ENCODE measurements at places on chromosomes 1 and 21.

- DNase-seq: no peak
These were observed 56.4 kb downstream of the CHIA start for GRCh38 chr1:111347026-111347425.

GRCh38 chr1:221344693-221345092, 397.2 kb downstream of the DUSP10 start:
- DNase-seq: no peak

DNA sequence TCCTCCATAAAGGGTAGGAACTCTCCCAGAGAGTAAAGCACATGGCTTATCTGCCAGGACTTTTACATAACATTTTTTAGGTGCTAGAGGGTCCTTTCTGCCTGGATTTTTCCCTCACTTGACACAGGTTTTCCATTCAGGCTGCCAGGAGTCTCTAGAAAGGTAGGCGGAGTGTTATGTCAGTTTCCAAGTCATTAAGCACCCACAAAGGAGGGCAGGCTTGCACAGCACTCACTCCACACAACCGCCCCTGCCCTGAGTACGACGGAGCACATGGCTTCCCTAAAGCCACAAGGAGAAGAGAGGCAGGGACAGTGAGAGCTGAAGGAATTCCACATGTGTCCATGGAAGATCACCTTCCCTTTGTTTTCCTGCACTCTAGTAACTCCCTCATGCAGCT, 55.7 kb downstream of the CAPZB start:
- DNase-seq: no peak

GRCh38 chr21:36747041-36747814, 48.3 kb downstream of the SIM2 start:
- no peak for DNase-seq

- no peak for DNase-seq
These were observed 209.8 kb downstream of the MATN1 start for GRCh38 chr1:30513396-30514136.

- DNase-seq: no peak
These were observed 188.2 kb downstream of the GRIK1 start for GRCh38 chr21:29751473-29752185.

- no peak for DNase-seq
These were observed 11.6 kb downstream of the DSTYK start for GRCh38 chr1:205199931-205200299.

DNA sequence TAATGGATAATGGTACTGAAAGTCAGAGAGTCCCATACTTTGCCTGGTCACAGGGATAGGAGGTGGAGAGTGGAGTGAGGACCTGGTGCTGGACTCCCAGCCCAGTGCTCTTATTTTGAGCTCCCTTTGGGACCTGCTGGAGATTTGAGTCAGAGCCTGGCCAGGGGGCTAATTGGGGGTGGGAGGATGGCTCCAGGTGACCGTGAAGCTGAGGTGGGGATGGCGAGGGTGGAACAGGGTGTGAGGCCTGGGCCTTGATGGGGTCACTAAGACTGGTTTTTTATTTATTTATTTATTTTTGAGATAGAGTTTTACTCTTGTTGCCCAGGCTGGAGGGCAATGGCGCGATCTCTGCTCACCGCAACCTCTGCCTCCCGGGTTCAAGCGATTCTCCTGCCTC, 17.8 kb downstream of the AMPD2 start:
- peak; percentile 40 for DNase-seq

- DNase-seq: no peak
These were observed 23.0 kb upstream of the TBX15 start for GRCh38 chr1:119011116-119011515.

GRCh38 chr1:222892137-222892769, 77.4 kb downstream of the DISP1 start:
- no peak for DNase-seq

GRCh38 chr1:164466429-164466828, 92.6 kb upstream of the PBX1 start:
- no peak for DNase-seq

DNA sequence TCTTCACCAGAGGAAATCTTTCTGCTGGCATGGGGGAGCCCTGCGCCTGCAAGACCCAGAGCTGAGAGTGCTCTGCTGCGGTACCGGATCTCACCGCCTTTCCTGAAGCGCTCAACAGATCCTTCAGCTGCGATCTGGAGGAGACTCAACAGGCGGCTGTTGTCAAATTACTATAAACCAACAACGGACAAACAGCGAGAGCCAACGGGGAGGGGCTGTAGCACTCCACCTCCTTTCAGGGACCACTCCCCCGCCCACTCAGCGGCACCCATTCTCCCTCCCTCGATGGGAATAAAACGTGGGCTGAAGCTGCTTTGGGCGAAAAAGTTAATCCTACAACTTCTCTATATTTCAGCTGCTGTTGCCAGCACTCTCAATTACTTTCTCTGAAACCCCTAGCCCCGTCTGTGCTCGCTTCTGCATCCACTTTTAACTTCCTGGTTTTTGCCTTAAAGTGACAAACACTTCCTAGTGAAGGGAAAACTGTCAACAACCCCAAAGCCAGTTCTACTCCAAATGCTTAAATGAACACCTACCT, at the start of gene FMO5:
TSS of gene FMO5 (minus strand) at position 147 of the 538 bp plus-strand sequence. CDS start 310 bp downstream, outside the sequence.
- DNase-seq: no peak

DNA sequence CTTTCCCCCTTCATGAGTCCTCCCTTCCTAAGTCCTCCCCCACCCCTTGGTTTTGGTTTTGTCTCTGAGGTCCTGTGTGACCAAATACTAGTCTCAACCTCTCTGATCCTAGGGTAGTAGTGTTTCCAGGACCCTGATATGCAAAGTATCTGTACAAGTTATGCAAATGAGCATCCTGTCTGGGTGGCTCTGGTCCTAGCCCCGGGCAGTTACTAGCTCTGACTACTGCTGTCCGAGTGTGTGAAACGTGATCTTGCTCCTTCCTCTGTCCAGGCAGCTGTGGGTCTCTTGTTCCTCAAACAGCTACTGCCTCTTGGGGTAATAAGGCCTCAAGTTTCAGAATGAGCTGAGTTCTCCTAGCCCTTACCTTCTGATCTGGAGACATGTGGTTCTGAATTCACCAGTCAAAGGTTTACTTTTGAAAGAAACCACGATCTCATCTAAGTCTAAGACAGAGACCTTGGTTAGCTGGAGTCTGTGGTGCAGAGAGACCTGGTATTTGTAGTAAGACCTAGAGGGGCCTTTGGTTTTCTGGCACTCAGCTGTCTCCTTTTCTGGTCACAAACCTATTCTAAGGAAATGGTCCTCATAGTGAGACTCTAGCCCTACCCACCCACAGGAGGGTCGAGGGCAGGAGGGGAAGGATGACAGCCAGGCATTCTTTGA, 31.0 kb upstream of the IL19 start:
- DNase-seq: no peak

GRCh38 chr21:17631195-17631594, 18.5 kb upstream of the BTG3 start:
- DNase-seq: no peak

- DNase-seq: no peak
These were observed 56.9 kb downstream of the SLC45A1 start for GRCh38 chr1:8374812-8375211.

GRCh38 chr21:42025376-42026081, 15.4 kb upstream of the ZBTB21 start:
- DNase-seq: no peak

- no peak for DNase-seq
These were observed 2.8 kb downstream of the CERS2 start for GRCh38 chr1:150971583-150972416.

DNA sequence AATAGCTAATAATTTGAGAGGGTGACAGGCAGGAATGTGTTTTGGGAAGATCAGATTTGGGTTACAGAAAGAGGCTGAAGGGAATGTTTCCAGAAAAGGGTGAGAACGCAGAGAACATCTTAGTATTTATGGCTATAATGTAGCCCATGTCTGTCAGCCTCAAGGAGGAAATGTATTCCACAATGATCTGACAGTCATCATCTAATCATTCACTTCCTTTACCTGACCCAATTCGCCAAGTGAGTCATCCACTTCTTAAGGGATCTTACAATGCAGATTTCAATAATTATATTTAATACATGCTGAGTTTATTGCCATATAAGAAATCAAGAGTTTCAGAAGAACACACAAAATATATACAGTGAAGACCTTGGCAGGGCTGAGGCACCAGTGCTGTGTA, 10.8 kb downstream of the TRIM45 start:
- DNase-seq: no peak

GRCh38 chr1:91583326-91583755, 82.7 kb downstream of the CDC7 start:
- no peak for DNase-seq

- DNase-seq: no peak
These were observed 142.4 kb downstream of the PLPP3 start for GRCh38 chr1:56436912-56437417.

DNA sequence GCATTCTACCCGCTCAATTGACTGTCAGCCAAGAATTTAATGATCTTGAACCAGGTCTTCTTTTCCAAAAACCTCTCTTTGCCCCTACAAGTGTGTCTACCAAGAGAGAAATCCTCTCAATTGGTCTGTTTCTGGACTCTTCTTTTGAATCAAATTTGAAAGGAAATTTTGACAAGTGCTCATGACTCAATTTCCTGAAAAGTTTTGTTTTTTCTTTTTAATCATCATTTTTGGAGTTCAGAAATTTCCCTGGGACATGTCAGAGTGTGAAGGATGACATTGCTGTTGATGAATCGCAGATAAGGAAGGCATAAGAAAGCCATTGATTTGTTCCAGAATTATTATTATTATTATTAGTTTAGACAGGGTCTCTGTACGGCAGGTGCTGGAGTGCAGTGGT, 88.2 kb upstream of the AKT3 start:
- DNase-seq: no peak

DNA sequence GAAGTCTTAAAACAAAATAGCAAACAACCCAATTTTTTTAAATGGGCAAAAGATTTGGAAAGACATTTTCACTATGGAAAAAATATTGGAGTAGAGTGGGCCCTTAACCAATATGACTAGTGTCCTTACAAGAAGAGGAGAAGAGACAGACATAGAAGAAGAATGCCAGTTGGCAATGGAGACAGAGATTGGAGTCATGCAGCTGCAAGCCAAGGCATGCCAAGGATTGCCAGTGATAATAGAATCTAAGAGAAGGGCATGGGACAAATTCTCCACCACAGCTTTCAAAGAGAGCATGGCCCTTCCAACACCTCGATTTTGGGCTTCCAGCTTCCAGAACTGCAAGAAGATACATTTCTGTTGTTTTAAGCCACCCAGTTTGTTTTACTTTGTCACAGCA, 92.7 kb downstream of the RGS2 start:
- no peak for DNase-seq

- no peak for DNase-seq
These were observed 10.9 kb upstream of the C4BPB start for GRCh38 chr1:207077470-207078377.

DNA sequence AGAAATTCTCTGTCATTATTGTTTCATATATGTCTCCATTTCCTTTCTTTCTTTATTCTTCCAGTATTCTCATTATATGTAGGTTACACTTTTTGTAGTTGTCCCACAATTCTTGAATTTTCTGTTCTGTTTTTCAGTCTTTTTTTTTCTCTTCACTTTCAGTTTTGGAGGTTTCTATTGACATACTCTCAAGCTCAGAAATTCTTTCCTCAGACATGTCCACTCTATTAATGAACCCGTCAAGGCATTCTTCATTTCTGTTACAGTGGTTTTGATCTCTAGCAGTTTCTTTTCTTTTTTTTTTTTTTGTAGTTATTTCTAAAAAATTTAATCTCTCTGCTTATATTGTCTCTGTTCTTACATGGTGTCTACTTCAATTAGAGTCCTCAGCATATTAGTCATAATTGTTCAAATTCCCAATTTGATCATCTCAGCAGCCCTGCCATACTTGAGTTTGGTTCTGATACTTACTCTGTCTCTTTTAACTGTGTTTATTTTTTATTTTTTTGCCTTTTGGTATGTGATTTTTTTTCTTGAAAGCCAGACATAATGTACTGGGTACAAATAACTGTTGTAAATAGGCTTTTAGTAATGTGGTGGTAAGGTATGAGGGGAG, 49.5 kb upstream of the KCNK2 start:
- no peak for DNase-seq

- no peak for DNase-seq
These were observed 32.6 kb downstream of the SLC44A3 start for GRCh38 chr1:94852788-94853187.

GRCh38 chr21:42141643-42142042, 70.5 kb downstream of the UMODL1 start:
- no peak for DNase-seq

DNA sequence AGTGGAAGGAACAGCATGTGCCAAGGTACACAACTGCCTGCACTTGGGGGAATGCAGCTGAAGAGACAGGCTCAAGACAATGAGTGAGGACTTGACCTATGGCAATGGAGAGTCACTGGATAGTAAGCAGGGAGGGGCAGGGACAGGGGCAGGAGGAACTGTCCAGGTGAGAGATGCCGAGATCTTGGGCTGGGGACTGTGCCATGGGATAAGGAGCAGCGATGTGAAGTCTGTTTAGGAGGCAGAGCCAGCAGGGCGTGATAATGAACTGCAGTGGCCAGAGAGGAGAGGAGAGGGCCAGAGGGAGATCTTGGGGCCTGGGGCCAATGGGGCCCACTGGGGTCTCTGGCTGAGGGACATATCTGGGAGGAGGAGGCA, 17.8 kb upstream of the EPB41 start:
- DNase-seq: no peak

DNA sequence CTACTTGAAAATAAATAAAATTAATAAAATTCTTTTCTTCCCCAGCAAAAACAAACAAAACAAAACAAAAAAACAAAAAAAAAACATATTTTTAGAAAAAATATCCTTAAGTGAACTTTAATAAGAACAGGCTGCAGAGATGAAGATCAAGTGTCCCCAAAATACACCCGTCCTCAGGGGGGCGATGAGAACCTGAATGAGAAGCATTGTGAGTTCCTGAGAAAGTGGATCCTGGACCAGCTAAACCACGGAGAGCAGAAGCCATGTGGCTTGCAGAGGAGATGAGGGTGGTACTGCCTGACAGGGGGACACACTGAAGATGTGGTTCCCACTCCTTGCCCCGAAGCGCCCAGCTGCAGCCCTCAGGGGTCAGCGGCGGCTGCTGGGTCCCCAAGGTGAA, 89.3 kb downstream of the ITPKB start:
- DNase-seq: no peak

DNA sequence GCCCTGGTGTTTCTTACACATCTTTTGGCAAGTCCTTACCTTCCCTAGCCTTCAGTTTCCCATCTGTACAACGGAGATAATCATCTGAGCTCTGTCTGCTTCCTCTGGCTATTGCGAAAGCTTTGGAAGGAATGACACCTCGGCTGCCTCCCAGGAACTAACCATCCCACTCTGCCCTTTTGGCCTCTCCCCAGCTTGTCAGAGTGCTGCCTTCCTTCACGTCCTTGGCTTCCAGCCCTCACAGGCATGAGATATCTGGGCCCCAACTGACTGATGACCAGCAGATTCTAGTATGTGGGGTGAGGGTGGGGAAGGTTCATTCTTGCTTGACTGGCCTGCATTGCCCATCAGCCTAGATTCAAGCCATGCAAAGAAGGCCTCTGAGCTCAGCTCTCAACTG, 253.1 kb upstream of the FGGY start:
- no peak for DNase-seq

- no peak for DNase-seq
These were observed 5.7 kb upstream of the FASLG start for GRCh38 chr1:172653015-172653709.

DNA sequence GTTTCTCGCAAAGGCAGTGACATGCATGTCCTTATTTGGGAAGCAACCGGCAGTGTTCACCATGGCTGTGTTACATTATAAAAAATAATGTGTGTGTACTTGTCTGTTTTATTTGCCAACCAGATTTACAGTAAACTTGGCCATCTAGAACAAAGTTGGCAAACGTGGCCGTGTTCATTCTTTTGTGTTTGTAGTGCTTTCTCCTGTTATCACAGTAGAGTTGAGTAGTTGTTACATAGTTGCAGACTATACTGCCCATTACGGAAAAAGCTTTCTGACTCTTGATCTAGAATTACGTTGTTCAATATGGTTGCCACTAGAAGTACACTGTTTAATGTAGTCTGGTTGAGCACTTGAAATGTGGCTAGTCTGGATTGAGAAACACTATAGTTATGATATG, 19.4 kb downstream of the SOAT1 start:
- DNase-seq: no peak

Measured in vagina (tissue), 2 donors.